NCI-H2081 (cell line): ENCODE measurements at places on chromosomes 13 and 19.

DNA sequence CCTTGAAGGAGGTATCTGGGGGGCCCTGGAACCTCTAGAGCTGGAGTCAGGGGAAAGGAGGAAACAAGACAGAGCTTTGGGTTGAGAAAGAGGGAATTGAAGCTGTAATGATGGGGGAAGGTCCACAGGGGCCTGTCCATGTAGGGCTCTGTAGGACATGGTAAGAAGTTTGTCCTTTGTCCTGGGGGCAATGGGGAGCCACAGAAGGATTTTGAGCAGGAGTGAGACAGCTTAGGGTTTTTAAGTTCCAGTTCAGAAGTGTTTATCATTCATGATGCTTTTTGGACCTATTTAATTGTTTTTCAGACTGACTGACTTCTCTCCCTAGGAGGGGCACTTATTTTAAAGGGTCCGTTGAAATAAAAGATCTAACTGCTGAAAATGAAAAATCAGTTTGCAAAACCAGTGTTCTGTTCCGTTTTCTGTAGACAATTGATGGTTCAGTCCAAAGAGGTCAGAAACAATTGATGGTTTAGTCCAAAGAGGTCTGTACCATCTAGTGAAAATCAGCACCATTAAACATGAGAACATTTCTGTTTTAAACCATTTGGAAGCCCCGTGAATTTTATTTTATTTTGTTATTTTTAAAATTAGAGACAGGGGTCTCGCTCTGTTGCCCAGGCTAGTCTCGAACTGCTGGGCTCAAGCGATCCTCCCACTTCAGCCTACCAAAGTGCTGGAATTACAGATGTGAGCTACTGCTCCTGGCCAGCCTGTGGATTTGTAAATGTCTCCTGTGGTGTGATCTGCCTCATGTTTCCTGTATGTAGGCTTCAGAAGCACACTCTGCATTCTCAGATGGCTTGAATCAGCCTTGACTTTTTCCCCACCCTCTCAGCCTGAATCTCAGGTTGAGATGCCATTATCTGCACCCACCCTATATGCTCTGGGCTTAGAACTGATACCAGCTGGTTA lies 8.4 kb downstream of the PLD3 start:
- DNase-seq, result no peak

- DNase-seq, result no peak
Measured at GRCh38 chr13:112900691-112901091, 68.3 kb upstream of the MCF2L start.

DNA sequence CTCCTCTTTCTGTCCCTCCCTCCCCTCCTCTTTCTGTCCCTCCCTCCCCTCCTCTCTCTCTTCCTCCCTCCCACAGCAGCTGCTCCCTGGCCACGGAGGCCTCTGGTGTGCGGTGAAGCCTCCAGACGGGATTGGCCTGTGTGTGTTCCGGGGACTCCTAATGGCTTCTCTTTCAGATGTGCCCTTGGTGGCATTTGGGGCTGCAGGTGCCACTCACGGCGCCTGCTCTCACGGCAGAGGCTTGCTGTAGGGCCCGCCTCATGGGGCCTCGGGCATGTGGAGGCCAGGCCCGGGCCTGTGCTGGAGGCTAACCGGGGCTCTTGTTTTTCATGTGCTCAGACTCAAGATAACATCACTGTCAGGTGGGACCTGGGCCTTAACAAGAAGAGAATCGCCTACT lies 20.9 kb downstream of the UPF1 start:
- no peak for DNase-seq

DNA sequence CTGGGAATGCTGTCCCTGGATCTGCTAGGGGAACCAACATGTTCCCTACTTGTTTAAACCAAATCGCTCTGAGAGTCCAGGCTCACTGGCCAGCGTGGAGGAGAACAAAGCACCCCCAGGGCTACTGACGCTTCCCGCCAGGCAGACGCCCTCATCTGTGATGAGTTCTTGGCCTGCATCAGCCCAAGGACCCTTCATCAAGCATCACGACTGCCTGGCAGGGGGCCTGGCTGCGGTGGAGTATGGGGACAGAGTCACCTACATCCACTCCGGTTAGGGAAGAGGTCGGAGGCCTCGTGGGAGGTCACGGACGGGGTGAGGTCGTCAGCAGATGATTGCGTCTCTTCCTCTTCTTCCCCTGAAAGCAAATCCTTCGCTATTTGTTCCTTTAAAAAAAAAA lies 17.7 kb downstream of the MIER2 start:
- no peak for DNase-seq

DNA sequence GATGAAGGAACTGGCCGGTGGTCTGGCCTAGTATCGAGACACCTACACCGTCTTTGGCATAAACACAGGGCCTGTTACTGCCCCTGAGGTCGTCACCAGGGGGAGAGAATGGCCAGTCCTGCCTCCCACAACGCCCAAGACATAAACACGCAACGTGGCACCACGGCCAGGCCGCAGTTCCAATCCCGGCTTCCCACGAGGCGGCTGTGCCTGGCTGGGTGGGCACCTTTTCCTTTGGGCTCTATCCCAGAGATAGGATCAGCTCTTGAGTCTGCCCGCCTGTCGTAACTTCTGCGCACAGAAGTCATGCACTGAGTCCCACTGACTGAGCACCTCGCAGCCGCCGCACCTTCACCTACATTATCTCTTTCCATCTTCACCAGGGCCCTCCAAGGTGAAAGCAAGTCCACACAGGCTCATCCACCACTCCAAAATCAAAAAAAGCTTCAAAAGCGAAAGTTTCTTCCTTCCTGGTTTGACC lies 1.1 kb downstream of the MIER2 start:
- DNase-seq, result no peak

DNA sequence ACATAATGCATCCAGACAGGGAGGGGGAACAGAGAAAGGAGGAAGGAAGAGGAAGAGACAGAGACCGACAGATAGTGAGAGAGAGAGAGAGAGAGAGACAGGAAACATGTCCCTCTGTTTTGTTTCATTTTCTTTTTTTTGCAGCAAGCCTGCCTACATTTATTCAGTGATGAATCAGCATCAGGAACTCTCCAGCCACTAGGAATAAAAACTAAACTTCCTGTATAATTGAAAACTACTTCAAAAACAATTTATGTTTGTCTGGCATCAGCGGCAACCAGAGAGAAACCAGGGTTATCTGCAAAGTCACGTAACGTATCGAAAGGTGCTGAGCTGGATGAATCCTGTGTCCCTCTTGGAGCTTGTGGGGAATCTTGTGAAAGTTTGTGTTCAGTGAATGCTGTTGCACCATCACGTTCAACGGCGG lies 148.6 kb upstream of the SOX21 start:
- no peak for DNase-seq

- DNase-seq, result no peak
Measured at GRCh38 chr19:7152568-7152967, 83.1 kb downstream of the ZNF557 start.

GRCh38 chr13:64928696-64929499 lies 2301.2 kb downstream of the PCDH9 start:
- DNase-seq, result no peak

DNA sequence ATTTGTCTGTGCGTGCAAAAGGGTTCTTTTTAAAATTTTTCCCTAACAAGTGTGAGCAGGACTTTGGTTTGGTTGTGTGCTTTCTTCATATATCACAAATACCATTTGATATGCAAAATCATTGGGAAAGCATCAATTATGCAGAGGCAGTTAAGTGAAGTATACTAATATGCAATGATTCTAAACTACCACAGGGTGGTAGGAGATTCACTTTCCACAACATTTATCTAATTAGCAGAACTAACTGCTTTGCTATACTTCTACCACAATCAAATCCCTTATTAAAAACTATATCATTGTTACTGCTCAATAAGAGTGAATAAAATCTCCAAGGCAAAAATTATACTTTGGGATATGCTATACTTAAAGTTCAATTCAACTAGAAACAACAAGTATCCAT lies 2738.9 kb upstream of the PCDH20 start:
- DNase-seq, result no peak

- peak; percentile 41 for DNase-seq
Measured at GRCh38 chr13:44305917-44306370, 67.7 kb upstream of the SERP2 start.

DNA sequence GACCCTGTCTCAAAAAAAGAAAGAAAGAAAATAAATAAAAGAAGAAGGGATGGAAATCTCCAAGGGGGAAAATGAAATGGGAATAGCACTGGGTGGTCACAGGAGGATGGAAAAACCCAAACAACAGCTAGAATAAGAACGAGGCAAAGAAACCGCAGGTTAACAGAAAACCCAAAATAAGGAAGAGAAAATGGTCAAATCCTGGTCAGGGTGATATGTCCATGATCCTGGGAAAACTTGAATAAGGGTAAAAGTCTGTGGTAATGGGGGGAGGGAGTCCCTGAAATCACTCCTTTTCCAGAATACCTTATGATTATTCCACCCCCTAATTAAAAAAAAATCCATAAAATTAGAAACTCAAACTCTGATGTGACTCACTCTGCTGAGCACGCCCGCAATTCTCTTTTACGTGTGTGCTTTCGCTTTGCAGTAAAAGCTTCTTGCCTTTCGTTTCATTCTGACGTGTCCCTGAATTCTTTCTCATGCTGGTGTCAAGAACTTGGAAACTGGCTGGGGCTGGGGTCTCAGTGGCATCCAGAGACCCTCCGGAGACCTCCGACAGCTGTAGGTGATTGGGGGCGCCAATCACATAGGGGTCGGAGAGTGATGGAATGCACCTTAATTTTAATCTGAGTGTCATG lies 4.3 kb upstream of the NAXD start:
- DNase-seq, result no peak

- DNase-seq, result peak; percentile 55
Measured at GRCh38 chr19:46634045-46634655, 1.9 kb downstream of the GNG8 start.

- DNase-seq, result peak; percentile 38
Measured at GRCh38 chr13:42333613-42334328, 61.8 kb downstream of the AKAP11 start.

GRCh38 chr19:34474233-34474989 lies 7.1 kb upstream of the WTIP start:
- DNase-seq, result peak; percentile 8

GRCh38 chr13:107139006-107139405 lies 571.1 kb upstream of the ARGLU1 start:
- DNase-seq, result peak; percentile 9

DNA sequence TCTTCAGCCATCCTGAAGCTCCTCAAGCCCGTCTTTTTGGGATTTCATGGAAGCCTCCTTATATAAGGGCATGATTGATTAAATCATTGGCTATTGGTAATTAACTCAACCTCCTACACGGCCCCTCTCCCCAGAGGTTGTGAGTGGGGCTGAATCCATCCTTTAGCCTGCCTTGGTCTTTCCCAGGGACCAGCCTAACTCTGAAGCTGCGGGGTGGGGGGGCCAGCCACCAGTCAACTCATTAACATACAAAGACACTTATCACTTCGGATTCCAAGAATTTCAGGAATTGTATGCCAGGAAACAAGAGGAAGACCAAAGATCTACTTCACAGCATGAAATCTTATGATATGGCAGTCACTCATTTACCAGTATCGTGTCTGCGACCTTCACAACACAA lies 9.9 kb downstream of the COL4A1 start:
- no peak for DNase-seq

DNA sequence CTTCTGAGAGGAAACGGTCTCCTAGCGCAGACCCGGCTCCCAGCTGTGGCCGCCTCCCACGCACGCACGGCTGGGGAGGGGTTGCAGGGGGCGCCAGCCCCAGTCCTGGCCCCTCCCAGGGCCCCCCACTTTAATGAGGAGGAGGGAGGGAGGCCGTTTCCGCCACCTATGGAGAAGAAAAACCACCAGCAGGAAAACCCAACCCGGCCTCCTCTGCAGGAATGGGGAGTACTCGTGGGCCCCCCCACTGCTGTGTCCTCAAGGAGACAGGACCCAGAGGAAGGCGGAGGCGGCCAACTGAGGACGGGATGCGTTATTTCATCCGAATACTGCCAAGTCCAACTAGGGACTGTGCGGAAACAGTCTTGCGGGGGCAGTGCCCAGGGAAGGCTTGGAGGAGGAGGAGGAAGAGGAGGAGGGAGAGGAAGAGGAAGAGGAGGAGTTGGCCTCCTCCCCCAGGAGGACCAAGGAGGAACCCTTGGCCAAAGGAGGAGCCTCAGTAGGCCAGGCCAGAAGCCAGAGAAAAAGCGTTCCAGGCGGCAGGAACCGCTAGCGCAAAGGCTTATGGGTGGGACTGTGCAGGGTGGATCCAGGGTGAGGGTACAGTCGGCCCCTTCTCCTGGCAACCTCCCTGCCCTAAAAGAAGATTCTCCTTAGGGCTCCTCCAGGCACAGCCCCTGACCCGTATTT lies 3.9 kb upstream of the SSBP4 start:
- peak; percentile 87 for DNase-seq

GRCh38 chr19:55605637-55606470 lies at the start of gene ZNF865:
ZNF865 (plus strand) TSS chr19:55605647; CDS start chr19:55613619, 7,972 bp downstream.
- peak; percentile 82 for DNase-seq

DNA sequence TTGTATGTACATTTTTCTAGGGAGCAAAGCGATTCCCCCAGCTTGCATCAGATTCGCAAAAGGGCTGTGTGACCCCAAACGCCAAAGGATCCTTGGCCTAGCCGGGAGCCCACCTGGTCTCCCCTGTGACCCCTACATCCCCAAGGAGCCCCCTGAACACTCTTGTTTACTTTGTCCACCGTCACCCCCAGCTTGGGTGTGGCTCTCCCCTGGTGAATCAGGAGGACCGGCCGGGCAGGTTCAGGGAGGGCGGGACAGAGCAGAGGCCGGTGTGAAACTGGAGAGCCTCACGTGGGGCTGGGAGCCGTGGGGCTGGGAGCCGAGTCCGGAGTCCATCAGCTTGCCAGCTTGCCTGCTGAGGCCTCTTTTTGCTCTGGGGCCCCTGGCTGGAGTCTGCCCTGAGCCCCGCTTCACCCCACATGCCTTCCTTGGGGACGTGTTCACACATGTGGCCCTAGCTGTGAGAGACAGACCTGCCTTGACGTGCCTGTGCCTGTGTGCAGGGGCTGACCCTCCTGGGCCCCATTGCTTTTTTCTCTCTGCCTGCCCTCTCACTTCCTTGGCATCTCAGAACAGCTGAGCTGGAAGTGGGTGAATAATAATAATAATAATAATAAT lies 2.0 kb downstream of the ITPKC start:
- DNase-seq, result no peak

DNA sequence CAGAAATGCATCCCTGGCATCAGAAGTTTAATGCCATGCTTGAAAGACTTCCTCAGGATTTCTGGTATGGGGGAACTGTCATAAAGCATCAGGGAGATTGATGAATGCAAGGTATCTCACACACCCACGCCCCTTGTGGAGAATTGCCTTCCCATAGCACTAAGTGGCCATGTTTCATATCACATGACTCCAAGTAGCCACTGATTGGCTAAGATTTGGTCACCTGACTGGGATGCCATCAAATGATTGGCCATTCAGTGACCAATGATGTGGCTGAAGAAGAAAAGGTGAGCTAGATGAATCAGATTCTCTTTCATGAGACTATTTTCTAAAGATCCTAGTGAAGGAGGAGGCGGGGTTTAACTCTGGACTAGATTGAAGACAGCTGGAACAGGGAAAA lies 7.3 kb downstream of the KLK8 start:
- no peak for DNase-seq

GRCh38 chr13:44399074-44399473 lies 25.4 kb downstream of the SERP2 start:
- DNase-seq, result peak; percentile 56
